ENCODE measurements at places on chromosomes 13 and 19.

DNA sequence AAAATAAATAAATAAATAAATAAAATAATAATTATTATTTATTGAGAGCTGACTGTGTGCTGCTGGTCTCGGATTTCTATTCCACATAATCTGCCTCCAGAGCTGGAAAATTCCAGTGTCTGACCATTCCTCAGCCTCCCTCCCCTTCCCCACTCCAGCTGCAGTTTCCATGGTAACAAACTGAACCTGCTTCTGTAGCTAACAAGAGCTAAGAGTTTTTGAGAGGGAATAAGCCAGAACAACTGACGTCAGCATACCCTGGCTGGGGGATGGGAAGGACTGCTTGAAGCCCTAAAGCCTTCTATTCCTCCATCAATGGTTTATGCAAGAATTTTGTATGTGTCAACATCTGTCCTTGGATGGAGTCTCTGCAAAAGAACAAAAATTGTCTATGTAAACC lies 26.0 kb upstream of the PEG3 start:
- DNase-seq = no peak

GRCh38 chr13:111970494-111971141 lies 96.3 kb upstream of the SOX1 start:
- no peak for DNase-seq

- peak; percentile 84 for DNase-seq
Measured at GRCh38 chr19:40529093-40529954, 47.3 kb upstream of the SHKBP1 start.

DNA sequence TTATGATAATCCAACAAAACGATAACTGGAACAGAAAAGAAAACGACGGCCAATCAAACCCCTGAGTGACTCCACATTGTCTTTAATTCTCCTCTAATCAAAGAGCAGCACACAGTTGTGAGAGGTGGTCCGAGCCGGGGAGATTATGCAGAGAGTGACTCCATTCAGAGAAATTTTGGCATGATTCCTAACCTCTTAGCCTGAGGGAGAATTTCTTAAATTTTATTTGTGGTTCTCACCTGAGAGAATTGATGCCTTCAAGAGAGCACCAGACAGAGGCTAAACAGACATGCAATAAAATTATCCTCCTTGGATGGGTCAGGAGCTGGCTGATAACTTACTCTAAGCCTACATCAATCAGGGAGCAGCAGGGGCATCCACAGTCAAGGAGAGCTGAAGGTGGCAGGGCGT lies 310.0 kb upstream of the KLF12 start:
- no peak for DNase-seq

- DNase-seq = no peak
Measured at GRCh38 chr13:95304453-95304852, 3.2 kb upstream of the ABCC4 start.

GRCh38 chr13:60491531-60491930 lies 94.5 kb downstream of the TDRD3 start:
- no peak for DNase-seq

DNA sequence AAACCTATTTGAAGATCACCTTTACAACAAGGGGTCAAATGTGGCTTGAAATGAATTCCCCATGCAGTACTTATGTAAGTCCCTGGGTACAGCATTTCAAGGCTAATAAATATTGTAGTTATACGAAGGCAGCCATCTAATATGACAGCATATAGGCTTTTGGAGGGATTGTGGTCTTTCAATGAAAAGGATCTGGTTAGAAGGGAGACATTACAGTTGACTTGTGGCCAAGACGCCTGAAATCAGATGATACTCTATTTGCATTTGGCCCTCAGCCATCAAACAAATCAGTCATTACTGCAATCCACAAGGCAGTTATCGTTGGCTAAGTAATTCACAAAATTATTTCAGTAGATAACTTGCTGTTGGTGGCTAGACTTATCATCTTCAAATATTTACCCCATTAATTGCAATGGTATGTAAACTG lies 242.7 kb downstream of the DCLK1 start:
- DNase-seq = no peak

DNA sequence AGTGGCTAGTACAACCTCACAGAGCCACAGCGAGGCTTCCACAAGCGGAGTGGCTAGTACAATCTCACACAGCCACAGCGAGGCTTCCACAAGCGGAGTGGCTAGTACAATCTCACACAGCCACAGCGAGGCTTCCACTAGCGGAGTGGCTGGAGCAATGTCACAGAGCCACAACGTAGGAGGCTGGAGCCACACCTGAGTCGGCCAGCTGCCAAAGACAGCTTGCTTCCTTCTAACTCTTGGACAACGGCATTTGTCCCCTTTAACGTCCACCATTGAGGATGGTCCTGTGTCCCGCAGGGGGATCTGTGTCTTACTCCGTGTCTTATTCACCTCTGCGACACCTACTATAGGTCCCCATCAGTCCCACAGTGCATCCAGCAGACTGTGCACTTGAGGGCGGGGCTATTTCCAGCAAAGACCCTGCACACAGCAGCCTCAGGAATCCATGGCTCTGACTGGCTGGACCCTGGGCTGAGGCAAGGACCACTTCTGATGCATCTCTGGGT lies 3.7 kb downstream of the ZNF787 start:
- DNase-seq = no peak

GRCh38 chr13:43368003-43368402 lies 344.6 kb downstream of the DNAJC15 start:
- no peak for DNase-seq

DNA sequence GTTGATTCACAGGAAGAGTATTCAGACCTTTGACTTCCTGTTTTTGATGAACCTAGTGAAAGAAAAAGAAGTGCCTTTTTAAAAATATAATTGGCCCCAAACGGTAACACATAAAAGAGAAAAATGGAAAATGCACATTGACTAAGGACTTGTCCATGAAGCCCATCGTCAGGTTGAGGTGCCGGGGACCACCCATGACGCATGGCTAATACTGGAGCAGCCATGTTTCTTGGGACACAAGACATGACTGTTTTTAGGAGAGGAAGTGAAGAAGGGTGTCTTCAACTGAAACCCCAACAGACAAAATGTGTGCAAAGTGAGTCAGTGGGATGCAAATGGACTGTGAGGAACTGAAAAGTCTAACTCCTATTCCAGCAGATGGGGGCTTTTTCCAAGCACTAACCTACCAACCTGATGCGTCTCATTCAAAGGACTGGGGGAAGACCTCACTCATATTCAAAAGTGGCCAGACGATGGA lies 459.4 kb downstream of the FOXO1 start:
- DNase-seq = no peak

DNA sequence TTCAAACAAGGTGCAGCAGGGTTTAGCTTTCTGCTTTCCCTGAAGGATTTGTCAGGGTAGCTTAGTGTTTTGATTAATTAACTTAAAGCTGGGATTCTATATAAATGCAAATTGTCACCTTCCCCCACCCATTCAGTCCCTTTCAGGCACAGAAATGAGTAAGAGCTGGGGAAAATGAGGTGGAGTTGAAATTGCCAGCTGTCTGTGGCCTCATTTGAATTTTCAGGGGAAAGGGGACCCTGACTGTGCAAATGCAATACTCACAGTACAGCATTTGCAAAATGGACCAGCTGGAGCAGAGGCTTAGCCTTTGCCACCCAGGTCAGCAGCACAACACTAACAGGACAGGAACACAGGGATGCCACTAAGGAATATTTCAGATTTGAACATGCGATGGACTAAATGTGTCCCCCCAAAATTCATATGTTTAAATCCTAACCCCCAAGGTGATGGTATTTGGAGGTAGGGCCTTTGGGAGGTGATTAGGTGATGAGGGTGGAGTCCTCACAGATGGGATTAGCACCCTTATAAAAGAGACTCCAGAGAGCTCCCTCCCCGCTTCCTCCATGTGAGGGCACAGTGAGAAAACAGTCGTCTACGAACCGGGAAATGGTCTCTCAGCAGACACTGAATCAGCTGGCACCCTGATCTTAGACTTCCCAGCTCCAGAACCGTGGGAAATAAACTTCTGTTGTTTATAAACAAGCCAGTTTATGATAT lies 59.5 kb upstream of the CYSLTR2 start:
- no peak for DNase-seq

DNA sequence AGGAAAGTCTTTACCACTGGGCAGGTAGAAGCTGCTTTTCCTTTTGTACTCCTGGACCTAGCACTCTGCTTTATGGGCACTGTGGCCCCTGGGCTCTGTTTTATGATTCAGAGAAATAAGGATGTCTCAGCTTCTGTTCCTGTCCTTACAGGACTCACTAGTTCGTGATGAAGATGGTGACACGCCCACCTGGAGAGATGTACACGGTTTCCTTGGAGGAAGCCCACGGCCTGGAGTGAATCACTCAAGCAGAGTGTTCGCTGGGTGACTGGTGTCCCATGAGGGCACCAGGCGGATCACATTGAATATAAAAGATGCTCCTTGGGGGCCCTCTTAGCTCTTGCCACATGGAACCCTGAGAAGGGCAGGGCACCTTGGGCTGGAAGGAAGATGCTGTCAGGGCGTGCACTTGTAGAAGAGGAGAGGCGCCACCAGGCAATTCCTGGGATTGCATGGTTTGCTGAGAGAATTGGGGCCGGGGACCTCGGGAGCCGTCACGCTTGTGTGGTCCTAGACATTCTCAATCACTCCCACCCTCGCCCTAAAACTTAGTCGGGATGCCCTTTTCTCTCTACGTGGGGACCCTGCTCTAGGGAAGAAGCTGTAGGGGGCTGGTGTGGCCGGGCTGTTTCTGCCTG lies 202.6 kb downstream of the TSHZ3 start:
- no peak for DNase-seq

- no peak for DNase-seq
Measured at GRCh38 chr19:19160461-19161035, 9.5 kb downstream of the MEF2B start.

- no peak for DNase-seq
Measured at GRCh38 chr13:23254506-23254905, 73.7 kb downstream of the SGCG start.

GRCh38 chr19:19256072-19256969 lies 16.8 kb downstream of the TM6SF2 start:
- DNase-seq = no peak

DNA sequence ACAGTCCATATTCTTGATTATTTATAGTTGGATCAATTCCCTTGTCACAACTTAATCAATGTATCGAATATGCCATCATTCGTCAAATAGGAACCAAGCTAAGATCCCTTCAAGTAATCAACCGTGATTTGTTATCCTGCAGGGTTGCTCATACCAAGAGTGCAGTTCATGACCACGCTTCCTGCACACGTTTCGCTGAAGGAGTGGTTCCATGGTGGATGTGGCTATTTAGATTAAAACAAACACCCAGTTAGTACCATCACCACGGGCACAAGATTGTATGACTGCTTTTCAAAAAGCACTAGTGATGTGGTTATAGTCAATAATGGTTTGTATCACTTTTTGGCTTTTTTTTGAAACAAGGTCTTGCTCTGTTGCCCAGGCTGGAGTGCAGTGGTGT lies 41.1 kb upstream of the CCNE1 start:
- DNase-seq = no peak

- no peak for DNase-seq
Measured at GRCh38 chr13:95209109-95209508, 92.1 kb downstream of the ABCC4 start.

GRCh38 chr13:61954092-61954491 lies 538.4 kb upstream of the PCDH20 start:
- DNase-seq = no peak

DNA sequence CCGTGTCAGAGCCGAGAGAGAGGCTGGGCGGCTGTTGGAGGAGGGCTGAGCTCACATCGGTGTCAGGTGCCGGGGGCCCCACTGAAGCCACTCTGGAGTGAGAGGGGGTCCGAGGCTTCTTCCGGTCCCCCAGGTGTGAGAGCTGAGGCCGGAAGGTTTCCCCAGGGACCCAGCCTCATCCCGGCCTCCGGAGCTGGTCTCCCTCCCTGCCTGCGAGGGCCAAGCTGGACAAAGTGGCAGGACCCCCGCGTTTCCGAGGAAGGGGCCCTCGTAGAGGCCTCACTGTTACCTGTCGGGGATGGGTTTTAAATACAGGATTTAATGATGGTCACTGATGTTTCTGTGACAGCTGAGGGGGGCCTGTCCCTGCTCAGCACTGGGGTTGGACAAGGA lies 6.6 kb downstream of the HCN2 start:
- DNase-seq = no peak

DNA sequence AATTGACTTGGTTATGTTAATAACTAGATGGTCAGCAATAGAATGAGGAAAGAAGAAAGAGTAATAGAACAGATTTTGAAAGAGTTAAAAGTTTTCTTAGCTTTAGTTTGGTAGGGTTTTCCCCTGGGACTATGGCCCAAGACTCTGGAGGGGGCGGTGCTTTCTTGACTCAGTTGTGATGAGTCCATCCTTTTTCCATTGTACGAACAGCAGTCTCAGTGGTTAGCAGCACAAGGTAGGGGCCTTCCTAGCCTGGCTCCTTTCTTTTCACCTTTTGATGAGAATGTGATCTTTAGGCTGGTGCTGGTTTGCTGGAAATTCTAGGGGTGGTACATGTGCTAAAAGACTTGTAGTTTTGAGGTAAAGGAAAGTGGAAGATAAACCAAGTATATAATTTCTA lies 38.8 kb downstream of the ZNF506 start:
- no peak for DNase-seq

GRCh38 chr13:72678312-72678711 lies 49.1 kb downstream of the MZT1 start:
- DNase-seq = no peak

GRCh38 chr13:76397413-76397812 lies 488.8 kb downstream of the KCTD12 start:
- no peak for DNase-seq
